Fibroblast of skin of back (primary cell): ENCODE measurements at places on chromosomes 16 and 17.
A peak's percentile ranks its signal among the peaks of the same experiment; 100 is the strongest.

GRCh38 chr16:81451753-81452680 lies 7.4 kb downstream of the CMIP start:
- DNase-seq: no peak

GRCh38 chr17:80457236-80457856 lies 19.1 kb downstream of the NPTX1 start:
- no peak for DNase-seq

GRCh38 chr16:23125277-23125676 lies 24.0 kb downstream of the USP31 start:
- DNase-seq: no peak

GRCh38 chr17:73278049-73278464 lies 16.4 kb upstream of the CPSF4L start:
- no peak for DNase-seq

DNA sequence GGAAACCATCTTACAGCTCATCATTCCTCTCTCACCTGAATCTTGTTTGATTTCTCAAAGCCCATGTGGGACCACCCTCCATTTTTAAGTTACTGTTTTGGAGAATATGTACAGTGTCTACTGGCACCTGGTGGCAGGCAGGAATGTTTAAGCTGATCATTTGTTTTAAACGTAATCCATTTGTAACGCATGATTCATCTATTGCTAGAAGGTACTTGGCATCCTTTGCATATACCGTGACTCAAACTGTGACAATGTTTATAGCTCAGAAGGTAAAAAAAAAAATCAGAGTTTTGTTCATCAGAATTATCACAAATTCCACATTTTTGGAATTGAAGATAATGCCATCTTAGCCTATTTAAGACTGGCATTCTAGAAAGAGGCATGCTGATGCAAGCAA lies 1007.5 kb upstream of the EEF2KMT start:
- DNase-seq: no peak

DNA sequence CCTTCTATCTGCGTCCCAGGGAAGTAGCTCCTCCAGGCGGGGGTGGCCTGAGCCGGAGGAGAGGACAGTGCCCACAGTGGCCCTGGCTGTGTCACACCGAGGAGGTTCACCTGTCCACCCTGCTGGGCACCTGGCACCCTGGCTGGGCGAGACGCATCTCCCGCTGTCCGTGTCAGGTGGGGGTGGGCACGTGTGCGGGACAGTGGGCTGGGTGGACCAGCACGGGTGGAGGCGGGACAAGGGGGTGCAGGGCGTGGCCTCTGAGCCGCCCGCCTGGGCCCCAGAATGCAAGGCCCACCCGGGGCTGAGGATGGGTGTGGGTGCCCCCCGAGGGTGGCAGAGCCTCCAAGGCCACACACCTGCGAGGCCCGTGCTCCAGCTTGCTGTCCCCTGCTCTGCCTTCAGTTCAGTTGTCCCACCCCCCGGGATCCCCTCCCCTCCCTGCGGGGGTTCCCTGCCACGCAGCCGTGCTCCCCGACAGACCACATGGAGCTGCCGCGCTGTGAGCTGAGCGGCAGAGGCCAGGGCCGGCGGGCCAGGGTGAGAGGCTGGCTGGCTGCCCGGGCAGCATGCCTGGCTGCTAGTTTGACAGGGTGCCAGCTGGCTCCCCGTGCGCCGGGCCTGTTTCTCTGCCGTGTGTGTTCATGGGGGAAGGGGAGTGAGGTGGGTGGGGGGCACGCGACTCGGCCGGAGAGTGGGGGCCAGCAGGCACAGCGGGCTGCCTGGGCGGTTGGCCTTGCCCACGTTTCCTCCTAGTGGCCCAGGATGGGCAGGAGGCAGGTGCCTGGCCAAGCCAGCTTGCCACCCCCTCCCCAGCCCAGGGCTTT lies 33.9 kb downstream of the BAHCC1 start:
- DNase-seq: peak; percentile 80

- no peak for DNase-seq
Measured at GRCh38 chr16:12087901-12088421, 111.4 kb downstream of the SNX29 start.

- no peak for DNase-seq
Measured at GRCh38 chr16:86992587-86992986, 324.6 kb downstream of the C16orf95 start.

DNA sequence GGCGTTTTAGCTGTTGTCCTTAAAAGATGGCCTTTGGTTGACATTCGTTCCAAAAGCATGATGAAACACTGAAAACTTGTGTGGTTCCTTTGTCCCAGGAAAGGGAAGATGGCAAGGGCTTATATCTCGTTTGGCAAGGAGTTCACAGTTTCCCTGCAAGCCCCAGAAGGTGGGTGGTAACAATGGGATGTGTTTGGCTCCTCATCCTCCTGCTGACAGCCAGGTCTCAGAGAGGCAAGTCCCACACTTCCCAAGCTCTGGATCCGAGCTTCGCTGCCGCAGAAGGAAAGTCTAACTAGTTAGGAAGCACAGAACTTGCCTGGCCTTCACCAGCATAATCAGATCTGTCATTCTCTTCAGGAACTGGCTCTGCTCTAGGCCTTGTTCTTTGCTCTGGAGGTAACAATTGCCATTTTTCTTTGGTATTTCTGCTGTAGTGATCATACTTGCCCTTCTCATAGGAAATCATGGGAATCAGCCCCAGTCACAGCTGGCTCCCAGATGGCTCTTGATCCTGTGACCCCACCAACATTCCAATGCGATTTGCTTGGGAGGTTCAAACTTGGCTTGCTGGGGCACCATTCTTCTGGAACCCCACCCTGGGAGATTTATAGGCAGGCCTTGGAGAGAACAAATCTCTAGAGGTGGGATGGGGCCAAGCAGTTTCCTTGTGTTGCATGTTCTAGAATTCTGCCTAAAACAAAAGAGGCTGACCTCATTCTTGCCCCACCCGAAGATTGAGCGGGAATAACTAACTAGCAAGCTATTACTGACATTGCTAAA lies 17.9 kb downstream of the KPNA2 start:
- DNase-seq: peak; percentile 51
